Calu3 (cell line): ENCODE measurements at places on chromosomes 2 and 18.
A peak's percentile ranks its signal among the peaks of the same experiment; 100 is the strongest.

GRCh38 chr2:14619441-14619840 is 13.1 kb upstream of the LRATD1 start:
- DNase-seq = no peak

GRCh38 chr2:152055366-152056108 is 43.3 kb downstream of the CACNB4 start:
- no peak for DNase-seq

- DNase-seq = no peak
Measured at GRCh38 chr2:169302364-169302763, 60.0 kb downstream of the LRP2 start.

- DNase-seq = no peak
Measured at GRCh38 chr2:150425121-150425955, 62.1 kb downstream of the RND3 start.

GRCh38 chr2:147173798-147174197 is 671.0 kb upstream of the ACVR2A start:
- DNase-seq = no peak

DNA sequence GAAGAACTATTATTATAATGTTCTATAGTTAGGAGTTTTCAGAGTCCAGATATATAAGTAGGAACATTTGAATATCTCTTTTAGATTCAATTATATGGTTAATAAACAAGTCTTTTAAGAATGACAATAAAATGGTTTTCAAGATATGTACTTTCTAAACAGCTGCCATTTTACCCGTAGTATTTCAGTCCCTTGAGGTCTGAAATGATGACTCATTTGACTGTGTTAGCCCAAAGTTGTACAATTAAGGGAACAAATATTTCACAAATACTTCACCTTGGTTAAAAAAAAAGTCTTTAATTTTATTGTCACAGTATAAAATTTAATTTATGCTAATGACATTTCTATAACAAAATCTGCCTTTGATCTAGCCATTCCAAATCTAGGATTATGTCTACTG is 91.6 kb upstream of the TANK start:
- DNase-seq = no peak

DNA sequence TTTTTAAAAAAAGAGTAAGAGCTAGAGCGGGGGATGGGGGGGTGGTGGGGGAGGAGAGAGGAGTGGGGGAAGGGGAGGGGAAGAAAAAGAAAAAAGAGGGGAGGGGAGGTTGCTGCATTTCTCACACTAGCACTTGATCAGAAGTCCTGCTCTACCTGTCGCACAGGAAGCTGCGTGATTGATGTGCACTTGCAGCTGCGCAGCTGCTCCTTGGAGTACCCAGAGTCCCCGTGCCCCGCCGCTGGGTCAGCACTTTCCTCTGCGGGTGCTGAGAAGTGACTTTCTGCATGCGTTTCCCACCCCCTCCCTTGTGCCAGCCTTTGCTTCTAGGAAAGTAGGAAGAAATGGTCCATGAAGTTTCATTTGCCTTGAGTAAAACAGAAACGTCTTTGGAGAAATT is 297.3 kb downstream of the ETAA1 start:
- peak; percentile 11 for DNase-seq

DNA sequence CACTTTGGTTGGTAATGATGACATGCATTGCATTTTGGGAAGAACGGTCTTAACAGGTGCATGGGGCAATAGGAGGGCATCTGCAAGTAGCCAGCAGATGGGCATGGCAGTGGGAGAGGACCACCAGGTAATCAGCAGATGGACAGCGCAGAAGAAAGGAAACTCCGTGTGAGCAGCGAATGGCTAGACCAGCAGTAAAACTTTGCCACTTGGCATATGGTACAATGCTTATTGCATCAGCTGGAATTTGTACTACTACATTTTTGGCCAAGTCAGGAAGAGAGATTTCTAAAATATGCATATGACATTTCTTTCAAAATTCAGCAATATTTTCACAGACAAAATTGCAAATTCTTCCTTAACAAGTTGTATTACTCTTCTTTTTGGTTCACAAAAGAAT is 768.5 kb downstream of the LRP1B start:
- DNase-seq = no peak

DNA sequence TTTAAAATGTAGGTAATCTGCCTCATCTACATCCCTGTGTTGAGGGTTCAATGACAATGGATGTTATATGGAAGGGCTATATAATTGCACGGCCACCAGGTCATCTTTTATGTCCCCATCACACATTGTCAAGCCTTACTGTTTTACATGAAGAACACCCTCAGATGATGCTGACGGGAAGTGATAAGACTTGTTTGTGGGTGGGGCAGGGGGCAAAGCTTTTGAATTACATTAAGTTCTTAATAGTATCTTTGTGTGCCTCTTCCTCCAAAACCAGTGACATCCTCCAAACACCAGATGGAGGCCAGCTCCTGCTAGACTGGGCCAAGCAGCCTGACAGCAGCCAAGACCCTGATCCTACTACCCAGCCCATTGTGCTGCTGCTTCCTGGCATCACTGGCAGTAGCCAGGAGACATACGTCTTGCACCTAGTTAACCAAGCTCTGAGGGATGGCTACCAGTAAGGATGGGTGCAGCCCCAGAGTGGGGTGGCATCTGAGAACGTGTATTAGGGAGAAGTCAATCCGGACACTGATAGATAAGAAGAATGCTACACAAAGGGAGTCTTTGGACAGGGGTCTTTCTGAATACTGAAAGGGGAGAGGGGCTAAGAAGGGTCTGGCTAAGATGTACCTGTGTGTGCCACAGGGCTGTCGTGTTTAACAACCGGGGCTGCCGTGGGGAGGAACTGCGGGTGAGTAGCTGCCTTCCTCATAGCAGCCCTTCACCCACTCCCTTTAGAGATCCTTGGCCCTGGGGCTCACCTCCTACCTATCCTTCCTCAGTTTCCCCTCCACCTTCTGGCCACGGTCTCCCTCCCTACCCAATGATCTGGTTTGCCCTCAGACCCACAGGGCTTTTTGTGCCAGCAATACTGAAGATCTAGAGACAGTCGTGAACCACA is 5.3 kb downstream of the ABHD1 start:
- no peak for DNase-seq

DNA sequence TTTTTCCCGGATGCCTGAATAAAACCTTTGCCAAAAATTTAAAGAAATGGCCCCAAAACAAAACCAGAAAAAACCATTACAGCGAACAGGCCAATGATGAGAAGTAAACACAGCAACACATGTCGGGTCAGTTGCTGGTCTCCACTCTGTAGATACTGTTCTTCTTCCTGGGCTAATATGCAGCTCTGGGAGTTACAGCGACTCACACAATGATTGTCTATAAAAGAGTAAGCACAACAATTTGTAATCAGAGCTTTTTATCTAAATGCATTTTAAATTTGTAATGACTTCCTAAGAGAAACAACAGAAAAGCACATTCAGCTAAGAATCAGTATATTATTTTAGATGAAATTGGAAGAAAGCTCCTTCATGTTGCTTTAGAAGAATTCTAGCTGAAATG is 40.3 kb downstream of the GPR155 start:
- no peak for DNase-seq

GRCh38 chr2:17373741-17374140 is 144.5 kb downstream of the RAD51AP2 start:
- no peak for DNase-seq

DNA sequence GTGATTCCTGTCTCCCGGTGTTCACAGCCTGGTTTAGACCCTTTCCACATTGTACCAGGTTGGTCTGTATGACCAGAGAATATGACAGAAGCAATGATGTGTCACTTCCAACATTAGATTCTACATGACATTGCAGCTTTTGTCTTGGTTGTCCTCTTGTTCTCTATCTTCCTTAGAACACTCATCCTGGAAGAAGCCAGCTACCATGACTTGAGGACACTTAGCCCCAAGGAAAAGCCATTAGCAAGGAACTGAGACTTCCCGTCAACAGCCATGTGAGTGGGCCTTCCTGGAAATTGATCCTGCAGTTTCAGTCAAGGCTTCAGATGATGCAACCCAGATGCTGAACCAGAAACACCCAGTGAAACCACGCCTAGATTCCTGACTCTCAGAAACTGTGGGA is 143.3 kb downstream of the MREG start:
- DNase-seq = peak; percentile 42

DNA sequence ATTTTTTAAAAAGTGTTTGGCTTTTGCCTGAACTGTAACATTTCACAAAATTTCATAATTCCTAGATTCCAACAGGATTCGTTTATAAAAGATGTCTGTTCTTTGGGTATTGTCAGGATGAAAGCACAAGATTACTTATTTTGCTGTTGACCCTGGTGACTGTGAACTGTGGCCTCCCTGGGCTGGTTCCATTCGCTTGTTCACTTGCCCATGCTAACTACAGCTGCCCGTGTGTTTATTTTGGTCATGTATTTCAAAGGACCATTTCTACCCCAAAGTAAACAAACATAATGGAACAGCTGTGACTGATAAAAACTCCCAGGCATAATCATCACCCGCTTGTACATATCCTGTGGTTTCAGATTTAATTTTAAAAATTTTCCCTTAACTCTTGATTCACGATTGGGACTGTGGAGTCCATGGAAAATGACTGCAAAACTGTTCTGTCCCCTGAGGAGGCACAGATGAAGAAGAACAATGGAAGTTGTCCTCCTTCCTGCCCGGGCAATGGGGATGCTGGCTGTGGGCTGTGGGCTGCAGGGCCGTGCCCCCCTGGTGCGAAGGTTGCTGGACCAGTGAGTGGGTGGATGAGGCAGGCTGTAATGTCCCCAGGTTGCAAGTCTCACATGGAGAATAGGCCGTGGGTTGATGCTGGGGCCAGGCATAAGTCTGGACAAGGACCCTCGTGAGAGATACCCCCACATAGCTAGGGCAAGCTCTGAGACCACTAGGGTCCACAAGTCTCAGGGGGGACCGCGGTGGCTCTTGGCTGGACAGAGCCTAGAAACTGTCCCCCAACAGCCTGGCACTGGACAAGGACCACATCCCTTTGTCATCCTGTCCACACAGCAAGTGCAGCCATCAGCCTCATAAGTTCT is 28.9 kb upstream of the HDAC4 start:
- DNase-seq = no peak

DNA sequence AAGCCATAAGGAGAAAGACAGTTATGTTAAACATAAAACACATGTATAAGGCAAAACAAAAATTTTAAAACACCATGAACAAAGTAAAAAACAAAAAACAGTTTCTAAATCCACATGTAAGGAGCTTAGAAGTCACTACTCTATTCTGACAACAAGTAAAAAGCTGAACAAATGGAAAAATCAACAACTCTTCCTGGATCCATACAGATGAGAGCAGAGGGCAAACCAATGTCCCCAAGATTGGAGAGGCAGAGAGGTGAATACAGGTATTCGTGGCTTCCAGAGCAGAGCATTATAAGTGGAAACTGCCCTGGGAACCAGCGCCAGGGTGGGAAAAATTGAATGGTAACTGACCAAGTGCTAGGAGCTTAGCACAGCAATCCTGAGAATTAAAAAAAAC is 93.5 kb downstream of the SPIRE1 start:
- DNase-seq = no peak

GRCh38 chr2:20976527-20976926 is 67.3 kb downstream of the APOB start:
- no peak for DNase-seq

DNA sequence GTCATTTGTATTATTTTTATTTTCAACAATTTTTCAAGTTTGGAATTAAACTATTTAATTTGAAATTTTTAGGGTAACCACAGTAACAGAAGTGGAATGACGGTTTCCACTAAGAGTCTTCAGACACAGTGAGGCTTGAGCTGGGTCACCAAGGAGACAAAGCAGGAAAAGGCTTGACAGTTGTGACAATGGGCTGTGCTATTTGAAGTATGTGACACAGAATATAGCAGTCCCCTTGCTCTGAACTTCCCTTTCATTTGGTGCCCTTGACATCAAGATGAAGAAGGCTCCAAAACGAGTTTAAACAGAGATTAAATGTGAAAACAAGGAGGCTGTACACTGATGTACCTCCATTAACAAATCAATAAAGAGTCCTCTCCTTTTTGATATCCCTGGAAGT is 265.4 kb upstream of the DLGAP1 start:
- no peak for DNase-seq

DNA sequence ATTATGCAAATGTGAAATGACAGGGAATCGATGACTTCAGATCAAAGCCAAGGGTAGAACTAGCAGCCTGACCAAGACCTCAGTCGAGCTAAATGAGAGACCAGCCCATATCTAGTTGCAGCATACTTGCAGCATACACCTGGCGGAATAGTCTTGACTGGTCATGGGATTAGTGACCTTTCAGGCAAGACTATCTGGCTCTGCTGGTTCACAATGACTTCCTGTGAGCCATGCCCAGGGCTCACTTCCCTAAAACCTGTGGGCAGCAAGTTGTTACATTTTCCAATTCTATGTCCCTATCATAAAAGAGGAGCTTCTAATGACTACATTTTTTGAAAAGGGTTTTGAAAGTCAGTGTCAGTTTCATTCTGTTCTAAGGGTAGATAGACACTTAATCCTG is 1624.9 kb upstream of the CELF4 start:
- no peak for DNase-seq

DNA sequence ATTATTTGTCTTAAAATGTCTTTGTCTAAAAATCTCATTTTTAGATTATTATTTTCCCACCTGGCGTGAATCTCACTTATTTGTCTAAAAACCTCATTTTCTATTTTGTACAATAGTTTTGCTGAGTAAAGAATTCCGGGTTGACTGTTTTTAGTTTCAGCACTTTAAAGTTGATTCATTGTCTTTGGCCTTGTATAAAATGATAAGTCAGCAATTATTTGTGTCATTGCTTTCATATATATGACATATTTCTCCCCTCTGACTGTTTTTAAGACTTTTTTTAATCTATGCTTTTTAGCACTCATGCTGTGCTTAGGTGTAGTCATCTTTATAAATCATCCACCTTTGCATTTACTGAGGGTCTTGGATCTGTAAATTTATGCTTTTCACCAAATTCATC is 92.1 kb upstream of the DOK6 start:
- no peak for DNase-seq

GRCh38 chr2:101179982-101180381 is 28.8 kb upstream of the TBC1D8 start:
- no peak for DNase-seq

DNA sequence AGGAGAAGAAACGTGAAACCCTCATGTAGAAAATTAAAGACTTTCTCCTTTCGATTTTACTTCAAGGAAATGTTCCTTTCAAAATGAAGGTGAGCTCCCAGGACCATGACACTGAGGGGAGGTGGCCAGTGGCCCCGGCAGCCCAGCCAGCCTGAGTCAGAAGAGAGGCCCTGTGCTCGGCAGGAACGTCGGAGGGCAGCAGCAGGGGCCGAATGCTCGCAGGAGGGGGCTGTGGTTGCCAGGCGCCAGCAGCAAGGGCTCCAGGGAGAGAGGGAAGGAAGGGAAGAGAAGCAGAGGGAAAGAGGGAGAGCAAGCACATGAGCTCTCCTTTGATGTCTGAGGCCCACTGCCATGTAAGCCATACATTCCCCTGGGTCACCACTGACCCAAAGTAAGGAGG is 73.3 kb upstream of the ACKR3 start:
- no peak for DNase-seq

- no peak for DNase-seq
Measured at GRCh38 chr2:186554429-186554828, 35.4 kb upstream of the ITGAV start.

GRCh38 chr2:117737846-117738245 is 76.6 kb upstream of the DDX18 start:
- DNase-seq = no peak

GRCh38 chr2:189222468-189223105 is 43.0 kb upstream of the COL5A2 start:
- peak; percentile 54 for DNase-seq
